Heart left ventricle (tissue), 16 donors: ENCODE measurements at places on chromosomes 4 and X. TPM values are rescaled to one million over a fixed set of nuclear protein-coding genes. Genes with fewer than 3 reads are reported as not detected.

- H3K27me3 ChIP-seq, result no peaks in the 10 kb centered on the region
- no peaks in the 10 kb centered on the region for H3K36me3 ChIP-seq
- no peak for DNase-seq
- H3K4me1 ChIP-seq, result no peaks in the 10 kb centered on the region
These were observed 35.4 kb upstream of the PGRMC2 start for GRCh38 chr4:128322986-128323385.

MORC4 gene
- total RNA-seq, result 3.2 TPM

GRCh38 chrX:73877687-73878086 is 314.7 kb downstream of the CHIC1 start:
- no peak for DNase-seq
- H3K4me3 ChIP-seq, result no peak overlapping the region
- H3K27ac ChIP-seq, result no peak overlapping the region
- no peaks in the 10 kb centered on the region for H3K4me1 ChIP-seq
- H3K36me3 ChIP-seq, result no peaks in the 10 kb centered on the region
- H3K27me3 ChIP-seq, result no peaks in the 10 kb centered on the region

GRCh38 chr4:68162196-68162595 is 32.5 kb upstream of the TMPRSS11F start:
- H3K36me3 ChIP-seq, result no peaks in the 10 kb centered on the region

DNA sequence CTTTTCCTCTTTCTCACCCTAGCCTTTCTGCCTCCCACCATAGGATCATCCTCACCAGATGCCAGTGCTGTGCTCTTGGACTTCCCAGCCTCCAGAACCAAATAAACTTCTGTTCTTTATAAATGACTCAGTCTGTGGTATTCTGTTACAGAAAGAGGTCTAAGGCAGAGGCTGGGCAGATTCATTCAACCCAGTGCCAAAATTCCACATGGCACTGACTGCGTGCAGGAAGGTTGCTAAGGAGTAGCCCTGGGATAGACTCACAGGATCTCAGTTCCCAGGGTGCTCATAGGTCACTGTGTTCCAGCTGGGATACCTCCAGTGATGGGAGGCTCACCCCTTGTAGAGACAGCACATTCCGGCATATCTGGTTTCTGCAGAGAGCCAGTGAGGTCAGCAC is 22.0 kb downstream of the SORCS2 start:
- H3K4me1 ChIP-seq, result no peaks in the 10 kb centered on the region
- no peak for DNase-seq
- H3K36me3 ChIP-seq, result no peaks in the 10 kb centered on the region
- H3K27me3 ChIP-seq, result no peaks in the 10 kb centered on the region
- no peak overlapping the region for H3K4me3 ChIP-seq

HSFX3 gene
- 0.49 TPM for total RNA-seq

GRCh38 chrX:76971393-76972376 is 475.5 kb upstream of the FGF16 start:
- no peaks in the 10 kb centered on the region for H3K4me1 ChIP-seq
- no peak for DNase-seq

FAM114A1 gene
- 41.5 TPM for total RNA-seq

DNA sequence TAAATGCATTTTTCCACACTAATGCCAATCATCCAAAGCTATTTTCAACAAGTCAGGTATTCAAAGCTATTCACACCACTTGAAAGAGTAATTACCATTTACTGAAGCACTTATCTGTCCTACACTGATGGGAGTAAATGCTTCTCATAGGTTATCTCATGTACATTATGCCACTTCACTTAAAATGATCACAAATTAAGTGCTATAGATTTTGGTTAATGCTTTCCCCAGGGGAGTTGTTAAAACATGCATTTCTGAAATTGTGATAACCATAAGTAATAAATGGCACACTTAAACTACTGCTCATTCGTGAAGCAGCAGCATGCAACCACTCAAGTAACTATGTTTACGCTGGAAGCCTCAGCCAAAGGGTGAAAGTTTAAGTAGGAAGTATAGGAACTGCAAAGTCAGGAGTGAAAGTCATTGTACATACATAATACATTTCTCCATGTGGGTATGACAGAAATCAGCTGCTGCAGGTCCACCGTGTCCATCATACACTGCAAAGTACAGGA is 6.6 kb downstream of the PPM1K start:
- H3K27me3 ChIP-seq, result no peaks in the 10 kb centered on the region
- DNase-seq, result no peak
- H3K27ac ChIP-seq, result no peak overlapping the region
- H3K4me3 ChIP-seq, result no peak overlapping the region

DNA sequence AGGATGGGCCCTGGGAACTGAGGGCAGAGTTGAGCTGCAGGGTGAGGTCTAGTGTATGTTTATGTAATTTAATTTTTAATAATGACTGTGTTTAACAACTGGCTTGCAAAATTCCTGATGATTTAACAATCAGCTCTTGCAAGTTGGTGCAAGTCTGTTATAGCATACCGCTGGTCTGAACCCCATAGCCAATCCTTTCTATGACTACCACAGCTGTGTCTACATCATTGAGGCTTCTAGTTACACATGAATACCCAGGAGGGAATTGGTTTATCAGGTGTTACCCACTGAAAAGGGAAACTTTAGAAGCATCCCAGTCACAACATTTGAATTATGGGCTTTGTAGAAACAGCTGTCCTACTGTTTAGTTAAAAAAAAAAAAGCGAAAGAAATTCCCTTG is 38.3 kb downstream of the SUPT20HL1 start:
- H3K36me3 ChIP-seq, result no peaks in the 10 kb centered on the region
- no peak overlapping the region for H3K4me3 ChIP-seq
- no peak overlapping the region for H3K27ac ChIP-seq
- peaks cover 5% of the 10 kb centered on the region for H3K4me1 ChIP-seq

GRCh38 chr4:101086801-101087586 is 260.3 kb downstream of the PPP3CA start:
- H3K36me3 ChIP-seq, result no peaks in the 10 kb centered on the region
- H3K27me3 ChIP-seq, result no peaks in the 10 kb centered on the region
- no peak overlapping the region for H3K4me3 ChIP-seq
- no peaks in the 10 kb centered on the region for H3K4me1 ChIP-seq

- no peaks in the 10 kb centered on the region for H3K27me3 ChIP-seq
- peaks cover 14% of the 10 kb centered on the region for H3K4me1 ChIP-seq
- H3K4me3 ChIP-seq, result no peak overlapping the region
- no peak for DNase-seq
These were observed 20.2 kb upstream of the CHRNA9 start for GRCh38 chr4:40314951-40315350.

ZNF157 gene
- total RNA-seq, result not detected

DNA sequence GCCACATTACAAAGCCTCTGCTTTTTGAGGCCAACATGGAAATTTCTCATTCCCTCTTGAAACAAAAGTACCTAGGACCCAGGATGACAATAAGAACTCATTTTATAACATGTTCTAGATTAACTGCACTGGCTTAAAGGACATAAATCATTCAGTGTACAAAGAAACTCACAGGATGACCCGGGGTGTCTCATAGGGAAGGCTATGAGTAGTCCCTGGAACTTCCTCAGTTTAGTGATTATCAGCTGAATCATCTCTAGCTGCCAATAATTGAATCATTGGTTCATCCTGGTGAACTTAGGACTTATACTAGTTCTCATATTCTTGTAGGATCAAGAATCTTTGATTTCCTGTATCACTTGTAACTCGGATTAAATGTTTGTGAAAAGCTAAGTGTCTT is 95.8 kb upstream of the WDR1 start:
- H3K27me3 ChIP-seq, result peaks cover 5% of the 10 kb centered on the region
- DNase-seq, result no peak
- H3K4me1 ChIP-seq, result no peaks in the 10 kb centered on the region
- H3K36me3 ChIP-seq, result no peaks in the 10 kb centered on the region
- H3K27ac ChIP-seq, result no peak overlapping the region

DNA sequence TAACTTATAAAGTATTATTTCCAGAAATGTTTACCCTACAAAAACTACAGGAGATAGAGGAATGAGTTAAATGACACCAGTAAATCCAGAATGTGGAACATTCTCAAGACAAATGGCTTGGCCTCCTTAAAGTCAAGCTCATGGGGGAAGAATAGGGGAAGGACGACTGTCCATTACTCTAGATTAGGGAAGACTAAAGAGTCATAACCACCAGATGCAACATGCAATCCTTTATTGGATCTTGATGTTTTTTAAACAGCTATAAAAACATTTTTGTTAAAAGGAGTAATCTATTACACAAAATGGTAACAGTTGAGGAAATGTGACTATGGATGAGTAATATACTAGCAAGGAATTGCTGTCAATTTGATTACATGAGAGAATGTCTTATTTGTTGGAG is 11.1 kb downstream of the ACOT9 start:
- H3K4me3 ChIP-seq, result no peak overlapping the region
- no peaks in the 10 kb centered on the region for H3K4me1 ChIP-seq
- no peaks in the 10 kb centered on the region for H3K36me3 ChIP-seq
- no peak overlapping the region for H3K27ac ChIP-seq
